ENCODE measurements at places on chromosomes 2 and 18.

DNA sequence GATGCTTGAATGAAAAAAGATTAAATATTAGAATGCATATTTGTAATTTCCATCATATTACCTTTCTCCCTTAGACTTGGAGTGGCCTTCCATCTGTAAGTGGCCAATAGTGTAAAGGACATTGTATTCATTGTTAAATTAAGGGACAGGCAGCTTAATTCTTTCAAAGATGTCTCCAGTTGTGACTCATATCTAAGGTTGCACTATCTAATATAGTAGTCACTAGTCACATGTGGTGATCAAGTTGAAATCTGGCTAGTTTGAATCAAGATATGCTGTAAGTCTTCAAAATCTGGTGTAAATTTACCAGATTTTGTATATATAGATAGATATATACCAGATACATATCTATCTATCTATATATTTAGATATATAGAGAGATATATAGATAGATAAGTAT is 52.4 kb upstream of the AGPS start:
- no peak for ATAC-seq

GRCh38 chr18:74303936-74304335 is 11.7 kb upstream of the C18orf63 start:
- no peak for ATAC-seq

GRCh38 chr2:190060626-190061025 is 1.9 kb downstream of the MSTN start:
- ATAC-seq = no peak

- peak; percentile 30 for ATAC-seq
These were observed 26.6 kb upstream of the NOTO start for GRCh38 chr2:73175663-73176204.
